ENCODE measurements at places on chromosomes 3 and 15.

GRCh38 chr15:53589520-53590057 lies 169.9 kb downstream of the WDR72 start:
- H3K27me3 ChIP-seq: no peaks in the 10 kb centered on the region
- no peak overlapping the region for H3K4me3 ChIP-seq
- no peak overlapping the region for H3K27ac ChIP-seq
- H3K36me3 ChIP-seq: no peaks in the 10 kb centered on the region
- no peak for DNase-seq
- no peaks in the 10 kb centered on the region for H3K4me1 ChIP-seq

DNA sequence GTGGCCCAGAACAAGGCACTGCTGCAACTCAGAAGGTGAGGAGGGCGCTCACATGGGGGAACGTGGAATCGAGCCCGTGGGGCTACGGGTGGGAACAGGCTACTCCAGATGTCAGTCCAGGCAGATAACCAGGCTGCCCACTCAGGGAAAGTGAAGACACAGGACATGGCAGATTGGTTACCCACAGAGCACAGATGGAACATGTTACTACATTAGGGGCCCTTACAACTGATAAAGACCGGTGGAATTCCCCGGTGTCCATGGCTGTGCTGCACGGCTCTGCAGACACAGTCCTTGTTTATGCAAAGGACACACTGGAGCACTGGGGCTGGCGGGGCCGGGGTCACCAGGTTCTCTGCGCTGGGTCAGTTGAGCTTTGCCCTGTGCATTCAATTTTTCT lies 36.9 kb downstream of the PCSK6 start:
- no peak for DNase-seq
- H3K36me3 ChIP-seq: no peaks in the 10 kb centered on the region
- no peak overlapping the region for H3K4me3 ChIP-seq
- peaks cover 5% of the 10 kb centered on the region for H3K4me1 ChIP-seq
- H3K27me3 ChIP-seq: peaks cover 23% of the 10 kb centered on the region

DNA sequence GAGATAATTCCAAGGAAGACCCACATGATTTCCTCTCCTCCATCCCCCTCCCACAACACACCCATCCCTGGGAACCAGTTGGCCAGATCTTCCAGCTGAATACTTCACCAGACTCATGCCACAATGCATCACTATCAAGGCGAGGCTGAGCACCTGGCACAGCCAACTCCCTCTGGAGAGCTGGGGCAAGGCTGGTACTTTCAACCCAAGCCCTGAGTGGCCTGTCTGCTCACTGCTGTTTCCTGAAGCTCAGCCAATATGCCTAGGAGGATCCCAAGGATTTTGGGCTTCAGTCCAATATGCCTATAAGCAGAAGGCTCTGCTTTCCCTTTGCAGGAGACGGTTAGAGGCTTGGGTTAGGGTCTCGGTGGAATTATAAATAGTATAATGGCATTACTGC lies 90.9 kb upstream of the NEO1 start:
- H3K4me3 ChIP-seq: no peak overlapping the region
- H3K27ac ChIP-seq: no peak overlapping the region
- no peaks in the 10 kb centered on the region for H3K36me3 ChIP-seq
- H3K4me1 ChIP-seq: peaks cover 10% of the 10 kb centered on the region
- DNase-seq: no peak
- peaks cover 18% of the 10 kb centered on the region for H3K27me3 ChIP-seq

GRCh38 chr3:112897791-112898190 lies 51.1 kb upstream of the CD200R1L start:
- no peak overlapping the region for H3K27ac ChIP-seq
- H3K36me3 ChIP-seq: peaks cover 5% of the 10 kb centered on the region
- peaks cover 6% of the 10 kb centered on the region for H3K4me1 ChIP-seq
- no peak overlapping the region for H3K4me3 ChIP-seq
- no peak for DNase-seq

GRCh38 chr3:141094790-141095545 lies 43.8 kb downstream of the SPSB4 start:
- no peak for DNase-seq
- H3K27ac ChIP-seq: no peak overlapping the region
- no peak overlapping the region for H3K4me3 ChIP-seq
- peaks cover 1% of the 10 kb centered on the region for H3K4me1 ChIP-seq
- H3K27me3 ChIP-seq: peaks cover 2% of the 10 kb centered on the region

- H3K36me3 ChIP-seq: no peaks in the 10 kb centered on the region
- peaks cover 13% of the 10 kb centered on the region for H3K27me3 ChIP-seq
- no peaks in the 10 kb centered on the region for H3K4me1 ChIP-seq
- peak; percentile 69 for DNase-seq
Measured at GRCh38 chr3:10594915-10595314, 89.5 kb upstream of the ATP2B2 start.

- DNase-seq: no peak
- peaks cover 53% of the 10 kb centered on the region for H3K4me1 ChIP-seq
- H3K27ac ChIP-seq: peak overlapping the region; percentile 10
- no peaks in the 10 kb centered on the region for H3K27me3 ChIP-seq
Measured at GRCh38 chr3:16496408-16497222, 16.9 kb downstream of the RFTN1 start.

DNA sequence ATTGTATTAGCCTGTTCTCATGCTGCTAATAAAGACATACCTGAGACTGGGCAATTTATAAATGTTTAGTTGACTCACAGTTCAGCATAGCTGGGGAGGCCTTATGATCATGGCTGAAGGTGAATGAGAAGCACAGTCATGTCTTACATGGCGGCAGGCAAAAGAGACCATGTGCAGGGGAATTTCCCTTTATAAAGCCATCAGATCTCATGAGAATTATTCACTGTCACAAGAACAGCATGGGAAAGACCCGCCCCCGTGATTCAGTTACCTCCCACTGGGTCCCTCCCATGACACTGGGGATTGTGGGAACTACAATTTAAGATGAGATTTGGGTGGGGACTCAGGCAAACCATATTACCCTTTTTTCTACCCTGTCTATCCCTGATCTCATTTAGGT lies 51.5 kb upstream of the MYZAP start:
- H3K27ac ChIP-seq: no peak overlapping the region
- no peaks in the 10 kb centered on the region for H3K4me1 ChIP-seq
- H3K27me3 ChIP-seq: peaks cover 14% of the 10 kb centered on the region
- no peak for DNase-seq

- DNase-seq: no peak
- H3K4me3 ChIP-seq: no peak overlapping the region
- H3K27me3 ChIP-seq: peaks cover 8% of the 10 kb centered on the region
- no peak overlapping the region for H3K27ac ChIP-seq
- H3K36me3 ChIP-seq: no peaks in the 10 kb centered on the region
Measured at GRCh38 chr15:77727635-77728304, 95.1 kb upstream of the LINGO1 start.

DNA sequence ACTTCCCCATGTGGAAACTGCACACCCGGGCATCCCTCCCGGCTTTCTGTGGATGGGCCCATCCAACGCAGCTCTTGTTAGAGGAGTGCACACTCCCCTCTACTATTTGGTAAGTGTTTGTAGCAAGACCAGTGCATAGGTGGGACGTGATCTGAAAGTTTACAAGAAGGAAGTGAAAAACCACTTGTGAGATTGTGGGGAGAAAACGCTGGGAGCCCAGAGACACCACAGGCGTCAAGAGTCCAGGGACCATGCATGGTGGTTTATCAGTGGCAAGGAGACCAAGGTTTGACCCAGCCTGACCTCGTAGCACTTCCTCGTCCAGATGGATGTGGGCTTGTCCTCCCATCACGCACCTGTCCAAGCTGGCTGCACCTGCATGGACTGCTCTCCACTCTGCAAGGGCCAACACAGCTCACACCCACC lies 51.6 kb downstream of the ATP10A start:
- H3K4me3 ChIP-seq: peak overlapping the region; percentile 55
- H3K27me3 ChIP-seq: no peaks in the 10 kb centered on the region
- peak; percentile 70 for DNase-seq
- peaks cover 21% of the 10 kb centered on the region for H3K36me3 ChIP-seq

Data from activated CD8-positive, alpha-beta memory T cell treated with anti-CD3 and anti-CD28 coated beads, Interleukin-2, amount 10 ng/mL, durations not matched to agents 7 days and 5 days (primary cell).